ENCODE measurements at places on chromosomes 2 and 18. TPM values are rescaled to one million over a fixed set of nuclear protein-coding genes. Genes with fewer than 3 reads are reported as not detected.

RND3 gene
- total RNA-seq, result 46.9 TPM

DNA sequence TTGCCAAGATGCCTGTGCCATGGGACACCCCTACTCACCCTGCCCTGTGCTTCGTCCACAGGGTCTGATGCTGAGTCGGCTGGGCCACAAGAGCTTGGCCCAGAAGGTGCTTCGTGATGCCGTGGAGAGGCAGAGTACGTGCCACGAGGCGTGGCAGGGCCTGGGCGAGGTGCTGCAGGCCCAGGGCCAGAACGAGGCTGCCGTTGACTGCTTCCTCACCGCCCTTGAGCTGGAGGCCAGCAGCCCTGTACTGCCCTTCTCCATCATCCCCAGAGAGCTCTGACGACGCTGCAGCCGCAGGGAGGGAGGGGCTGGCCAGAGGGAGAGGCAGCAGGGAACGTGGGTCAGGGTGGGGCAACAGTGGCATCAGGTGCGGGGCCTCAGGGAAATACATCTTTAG is 81.5 kb downstream of the STPG4 start:
- DNase-seq, result no peak

GRCh38 chr18:45245091-45245511 is 370.2 kb upstream of the SLC14A2 start:
- no peak for DNase-seq

GRCh38 chr2:16114836-16115235 is 174.5 kb downstream of the MYCN start:
- no peak for DNase-seq

TRMT61B gene
- total RNA-seq, result 18.2 TPM

- no peak for DNase-seq
Observed at GRCh38 chr2:198776616-198777406, 680.9 kb downstream of the SATB2 start.

DNAJC5G gene
- total RNA-seq, result 1.6 TPM

DNA sequence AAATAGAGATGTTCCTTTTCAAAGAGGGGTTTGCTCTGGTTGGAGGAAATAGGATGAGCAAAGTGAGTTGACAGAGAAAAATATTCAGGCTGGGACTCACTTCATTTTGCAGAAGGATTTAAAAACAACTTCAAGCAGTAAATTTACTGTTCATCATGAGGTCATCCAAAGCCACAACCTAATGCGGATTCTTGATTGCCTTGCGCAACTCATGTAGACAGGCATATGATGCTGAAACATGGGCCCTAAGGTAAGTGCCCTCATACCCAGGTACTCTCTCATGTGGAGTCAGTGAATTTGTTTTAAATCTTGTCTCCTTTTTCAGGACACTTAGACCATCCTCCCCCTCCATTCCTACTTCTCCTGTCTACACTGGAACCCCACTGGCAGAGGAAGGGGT is 51.9 kb upstream of the LYPD1 start:
- no peak for DNase-seq

GRCh38 chr2:221602938-221603337 is 30.8 kb upstream of the EPHA4 start:
- DNase-seq, result no peak

CRYBA2 gene
- not detected for total RNA-seq

- no peak for DNase-seq
Observed at GRCh38 chr18:24054130-24054529, 39.6 kb downstream of the TTC39C start.

- no peak for DNase-seq
Observed at GRCh38 chr18:34248727-34249126, 24.0 kb upstream of the NOL4 start.

Measured in cardiac septum (tissue), 1 donor.